CD14-positive monocyte (primary cell): ENCODE measurements at places on chromosomes 3 and 15.

DNA sequence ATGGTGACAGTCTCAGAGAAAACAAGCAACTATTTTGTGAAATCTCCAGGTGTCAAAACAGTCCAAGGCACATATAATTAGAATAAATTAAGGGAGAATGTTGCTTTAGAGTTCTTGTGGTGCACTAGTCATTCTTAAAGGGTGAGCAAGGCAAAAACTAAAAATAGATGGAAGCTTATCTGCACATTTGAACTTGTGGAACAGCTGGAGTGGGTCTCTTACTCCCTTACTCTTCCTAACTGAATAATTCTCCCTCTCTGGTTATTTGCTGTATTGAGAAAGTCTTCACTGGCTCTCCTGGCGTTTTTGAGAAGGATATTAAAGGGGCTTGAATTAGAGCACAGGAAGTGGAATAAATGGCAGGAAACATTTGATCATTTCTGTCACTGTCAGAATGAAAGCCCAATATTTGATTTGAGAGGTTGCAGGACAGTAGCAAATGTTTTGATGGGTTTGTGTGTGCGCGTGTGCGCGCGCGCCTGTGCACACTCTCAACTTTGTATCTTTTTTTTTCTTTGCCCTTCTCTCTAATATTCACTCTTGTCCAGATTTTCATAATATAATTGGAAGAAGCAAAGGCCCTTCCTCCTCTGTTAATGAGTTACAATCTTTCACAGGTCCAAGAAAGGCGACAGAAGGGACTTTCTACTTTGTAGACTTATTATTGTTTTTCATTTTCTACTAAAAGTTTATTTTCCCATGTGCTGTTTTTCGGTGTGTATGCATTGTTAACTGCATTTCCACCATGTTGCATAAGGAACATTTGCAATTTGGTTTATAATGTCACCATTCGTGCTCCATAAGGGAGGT is 40.9 kb downstream of the AKAP13 start:
- DNase-seq, result no peak

DNA sequence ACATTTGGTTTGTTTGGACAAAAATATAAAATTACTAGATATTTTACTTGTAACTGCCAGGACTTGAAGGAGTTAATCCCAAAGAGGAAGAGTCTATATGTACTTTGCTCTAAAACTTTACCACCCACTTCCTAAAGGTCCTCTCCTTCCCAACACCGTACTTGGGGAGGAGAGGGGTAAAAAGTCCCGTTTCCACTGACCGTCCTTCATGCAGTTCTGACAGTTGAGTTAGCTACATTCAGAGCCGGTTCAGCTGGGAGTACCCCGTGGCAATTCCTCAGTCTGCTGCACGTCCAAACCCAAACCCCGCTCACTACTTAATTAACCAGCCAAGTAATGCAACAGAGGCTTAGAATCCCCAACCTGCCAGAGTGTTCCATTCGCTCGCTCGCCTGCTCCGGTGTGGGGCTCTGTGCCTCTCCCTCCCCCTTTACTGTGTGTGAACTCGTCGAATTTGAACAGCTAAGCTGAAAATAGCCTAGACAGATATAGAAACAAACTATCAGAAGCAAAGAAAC is 519.7 kb downstream of the FOXP1 start:
- peak; percentile 21 for DNase-seq

DNA sequence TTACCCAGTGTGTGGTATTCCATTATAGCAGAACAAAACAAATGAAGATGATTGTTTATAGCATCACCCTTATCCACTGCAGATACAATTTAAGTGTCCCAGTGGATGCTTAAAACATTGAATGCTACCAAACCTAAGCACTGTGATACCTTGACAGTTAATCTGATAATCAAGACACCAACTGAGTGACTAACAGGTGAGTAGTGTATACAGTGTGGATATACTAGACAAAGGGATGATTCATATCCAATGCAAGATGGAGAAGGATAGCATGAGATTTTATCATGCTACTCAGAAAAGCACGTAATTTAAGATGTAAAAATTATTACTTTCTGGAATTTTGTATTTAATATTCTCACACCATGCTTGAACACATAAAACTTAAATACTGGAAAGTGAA is 1449.0 kb downstream of the OTOL1 start:
- DNase-seq, result no peak

- DNase-seq, result no peak
These were observed 42.2 kb upstream of the PTX3 start for GRCh38 chr3:157394411-157394810.

DNA sequence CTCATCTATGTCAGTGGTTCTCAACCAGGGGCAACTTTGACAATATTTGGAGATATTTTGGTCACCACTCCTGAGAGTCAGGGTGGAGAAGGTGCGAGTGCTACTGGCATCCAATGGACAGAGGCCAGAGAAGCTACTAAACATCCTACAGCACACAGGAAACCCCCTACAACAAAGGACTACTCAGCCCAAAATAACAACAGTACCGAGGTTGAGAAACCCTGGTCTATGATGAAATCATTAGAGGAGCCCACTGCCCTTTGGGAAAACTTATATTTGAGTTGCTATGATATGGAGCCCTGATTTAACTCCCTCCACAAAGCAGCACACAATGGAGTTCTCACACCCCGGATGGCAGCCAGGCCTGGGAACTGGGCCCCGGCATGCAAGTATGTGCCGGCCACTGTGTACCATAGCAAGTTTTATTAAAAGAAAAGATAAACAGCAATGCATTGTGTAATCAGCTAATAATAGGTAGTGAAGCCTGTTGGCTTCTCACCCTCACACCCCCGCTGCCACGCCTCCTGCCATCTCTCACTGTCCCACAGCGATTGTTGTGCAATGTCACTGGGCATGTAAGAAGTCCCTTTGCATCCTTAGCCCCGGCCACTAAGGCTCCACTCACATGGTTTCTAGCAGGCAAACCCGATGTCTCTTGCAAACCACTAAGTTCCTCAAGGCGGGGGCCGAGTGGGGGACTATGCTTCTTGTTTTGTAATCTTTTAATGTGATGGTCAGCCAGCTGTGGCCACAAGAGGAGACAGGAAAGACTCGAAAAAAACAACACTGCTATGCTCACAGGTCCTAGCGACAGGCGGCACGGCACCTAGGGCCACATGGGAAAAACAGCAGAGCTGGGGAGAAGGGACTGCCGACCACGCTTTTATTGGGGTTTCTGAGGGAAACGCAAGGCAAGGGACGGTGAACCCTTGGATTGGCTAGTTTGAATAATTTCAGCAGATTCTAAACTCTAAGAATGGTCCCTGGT is 110.0 kb downstream of the AQP9 start:
- DNase-seq, result peak; percentile 97

DNA sequence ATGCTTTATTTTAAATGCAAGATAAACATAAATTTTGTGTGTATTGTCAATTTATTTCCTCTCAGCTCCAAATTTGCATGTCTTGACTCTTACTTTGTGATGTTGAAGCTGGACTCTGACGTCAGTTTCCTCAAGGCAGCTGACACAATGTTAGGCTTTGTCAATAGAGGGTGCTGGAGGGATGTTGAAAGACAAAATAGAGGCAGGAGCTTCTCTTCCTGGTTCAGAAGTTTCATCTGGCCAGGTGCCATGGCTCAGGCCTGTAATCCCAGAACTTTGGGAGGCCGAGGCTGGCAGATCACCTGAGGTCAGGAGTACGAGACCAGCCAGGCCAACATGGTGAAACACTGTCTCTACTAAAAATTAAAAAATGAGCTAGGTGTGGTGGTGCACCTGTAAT is 408.6 kb downstream of the GBE1 start:
- no peak for DNase-seq

GRCh38 chr3:157912514-157913451 is 193.4 kb downstream of the SHOX2 start:
- no peak for DNase-seq

DNA sequence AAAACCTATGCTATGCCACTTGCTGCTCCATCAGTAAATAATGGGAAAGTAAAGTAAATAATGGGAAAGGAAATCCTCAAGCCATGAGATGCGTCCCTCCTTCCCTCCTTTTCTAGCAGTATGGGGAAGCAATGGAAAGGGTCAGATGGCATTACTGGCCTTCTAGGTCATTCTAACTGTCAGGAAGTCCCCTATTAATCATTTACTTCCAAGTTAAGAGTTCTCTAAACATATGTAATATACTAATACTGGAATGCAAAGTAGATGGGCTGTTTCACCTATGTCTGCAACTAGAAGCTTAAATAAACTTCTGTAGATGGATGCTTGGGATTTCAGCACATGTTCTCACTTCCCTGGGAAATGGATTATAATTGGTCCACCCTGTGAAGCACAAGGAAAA is 55.9 kb downstream of the MDFIC2 start:
- DNase-seq, result no peak

- peak; percentile 15 for DNase-seq
These were observed 768 bp upstream of the SEMA5B start for GRCh38 chr3:123028233-123028828.

DNA sequence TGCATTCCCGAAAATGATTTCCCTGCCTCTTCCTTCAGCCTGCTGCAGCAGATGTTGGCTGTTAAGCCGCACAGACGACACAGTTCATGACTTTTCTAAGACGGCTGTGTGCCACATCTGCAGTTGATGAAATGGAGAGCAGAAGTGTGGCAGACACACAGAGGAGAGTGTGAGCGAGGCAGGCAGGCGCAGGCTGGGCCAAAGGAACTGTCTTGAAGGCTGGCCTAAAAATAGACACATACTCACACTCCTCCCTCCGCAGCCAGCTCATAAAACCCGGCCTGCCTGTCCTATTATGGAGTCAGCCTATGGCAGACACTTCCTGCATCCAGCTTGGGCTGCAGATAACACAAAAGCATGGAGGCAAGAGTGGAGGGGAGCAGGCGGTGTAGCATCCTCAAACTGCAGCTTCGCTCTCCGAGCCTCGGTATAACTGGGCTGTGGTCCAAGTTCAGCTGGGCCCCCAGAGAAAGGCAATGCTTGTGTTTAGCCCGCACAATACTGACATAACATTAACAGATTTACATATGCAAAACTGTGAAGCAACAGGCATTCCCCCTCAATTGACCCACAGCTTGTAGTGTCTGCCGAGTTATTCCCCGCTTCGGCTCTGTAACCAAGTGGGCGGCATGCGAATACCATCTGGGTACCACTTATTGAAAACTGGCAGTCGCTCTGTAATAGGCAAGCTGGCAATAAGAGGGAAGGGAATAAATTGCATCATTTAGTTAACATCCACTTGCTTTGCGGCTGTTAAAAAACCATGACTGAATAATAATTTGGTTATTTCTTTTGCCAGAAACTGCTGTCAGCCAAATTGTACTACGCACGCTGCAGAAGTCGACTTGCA is 40.8 kb downstream of the FOXP1 start:
- peak; percentile 74 for DNase-seq

GRCh38 chr3:34011171-34012101 is 213.0 kb downstream of the PDCD6IP start:
- DNase-seq, result no peak

GRCh38 chr3:114496021-114496434 is 202.2 kb downstream of the TIGIT start:
- no peak for DNase-seq

DNA sequence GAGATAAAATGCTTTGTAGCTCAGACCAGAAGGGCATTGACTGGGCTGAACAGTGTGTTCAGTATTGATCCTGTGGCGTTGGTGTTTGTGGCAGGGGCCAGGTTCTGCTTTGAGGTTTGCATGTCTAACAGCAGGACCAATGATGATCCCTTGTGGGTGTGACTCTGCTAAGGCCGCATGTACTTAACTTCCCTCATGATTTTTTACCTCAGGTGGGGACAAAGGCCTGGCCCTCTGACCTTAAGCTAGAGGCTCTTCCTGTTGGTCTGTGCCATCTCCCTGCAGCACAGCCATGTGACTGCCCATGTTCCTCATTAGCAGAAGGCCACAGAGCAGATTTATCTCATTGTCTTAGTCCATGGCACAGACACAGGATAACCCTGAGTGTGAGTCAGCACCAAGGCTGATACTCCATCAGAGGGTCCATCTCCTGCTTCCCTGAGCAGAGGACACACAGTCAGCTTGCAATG is 34.3 kb upstream of the BSN start:
- peak; percentile 28 for DNase-seq

DNA sequence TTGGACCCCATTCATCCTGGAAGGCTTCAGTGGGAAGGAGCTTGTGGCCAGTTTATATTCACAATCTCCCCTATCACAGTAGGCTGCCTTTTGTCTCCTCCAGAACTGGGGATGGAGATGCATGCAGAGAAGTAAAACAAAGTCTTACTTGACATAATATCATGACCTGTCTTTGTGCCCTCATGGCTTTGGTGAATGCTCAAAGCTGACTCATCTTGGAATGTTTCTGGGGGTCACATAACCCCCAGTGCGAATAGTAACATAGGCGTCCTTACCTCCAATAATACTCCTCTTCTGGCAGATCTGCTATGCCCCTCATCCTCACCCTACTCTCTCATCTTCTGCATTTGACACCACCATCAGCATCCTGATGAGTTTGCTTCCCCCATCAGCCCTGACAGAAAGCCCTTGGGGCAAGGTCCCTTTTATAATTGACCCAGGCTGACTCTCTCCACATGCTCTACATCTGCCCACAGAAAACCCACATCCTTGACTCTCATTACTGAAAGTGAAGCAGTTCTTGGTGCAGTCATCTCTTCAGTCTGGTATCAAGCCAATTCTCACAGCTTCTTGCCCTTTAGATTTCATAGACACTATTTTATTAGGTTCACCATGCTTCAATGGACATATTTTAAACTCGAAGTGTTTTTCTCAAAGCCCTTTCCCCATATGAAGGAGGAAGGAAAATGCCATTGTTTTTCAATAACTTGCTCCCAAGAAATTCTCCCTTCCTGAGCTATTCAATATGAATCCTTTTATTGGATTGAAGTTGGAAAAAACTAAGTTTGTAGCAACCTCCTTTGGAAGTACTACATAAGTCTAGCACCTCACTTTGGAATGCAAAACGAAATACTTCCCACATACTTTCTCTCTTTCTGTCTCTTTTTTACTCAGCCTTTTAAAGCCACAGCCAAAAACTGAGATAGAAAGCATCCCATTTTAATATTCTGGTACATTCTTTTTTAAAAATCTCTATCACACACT is 36.6 kb downstream of the OSTN start:
- DNase-seq, result no peak

DNA sequence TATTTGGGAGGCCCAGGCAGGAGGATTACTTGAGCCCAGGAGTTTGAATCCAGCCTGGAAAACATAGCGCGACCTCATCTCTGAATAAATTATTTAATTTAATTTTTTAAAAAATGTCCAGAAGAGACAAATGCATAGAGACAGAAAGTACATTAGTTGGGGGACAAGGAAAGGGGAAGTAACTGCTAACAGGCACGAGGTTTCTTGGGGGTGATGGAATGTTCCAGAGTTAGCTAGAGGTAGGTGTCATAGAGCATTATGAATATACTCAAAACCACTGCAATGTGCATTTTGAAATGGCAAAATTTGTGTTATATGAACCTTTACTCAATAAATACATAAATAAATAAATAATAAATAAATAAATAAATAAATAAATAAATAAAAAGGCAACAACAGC is 31.7 kb upstream of the CYP11A1 start:
- peak; percentile 62 for DNase-seq

DNA sequence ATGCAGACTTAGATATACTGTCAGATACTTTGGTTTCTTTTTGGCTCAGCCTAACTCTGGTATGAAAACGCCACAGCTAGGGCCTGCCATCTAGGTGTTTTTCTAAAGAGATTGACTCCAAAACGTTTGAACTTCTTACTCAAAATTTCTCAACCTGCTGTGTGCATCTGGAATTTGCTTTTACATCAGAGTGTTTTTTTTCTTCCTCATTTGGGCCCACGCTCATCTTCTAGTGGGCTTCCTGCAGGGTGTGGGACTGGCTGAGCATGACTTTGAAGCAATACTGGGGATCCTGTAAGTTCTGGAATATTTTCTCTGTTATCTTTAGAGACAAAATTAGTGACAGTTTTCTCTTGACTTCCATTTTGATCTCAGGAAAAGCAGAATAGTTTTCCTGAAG is 117.8 kb downstream of the NR1D2 start:
- no peak for DNase-seq
